ENCODE measurements at places on chromosomes 11 and 22. TPM values are rescaled to one million over a fixed set of nuclear protein-coding genes. Genes with fewer than 3 reads are reported as not detected.

CHRDL2 gene
- polyA plus RNA-seq: 0.56 TPM

OR8D4 gene
- not detected for polyA plus RNA-seq

CARD10 gene
- polyA plus RNA-seq: 13.4 TPM

NTM gene
- polyA plus RNA-seq: 16.3 TPM

TST gene
- 22.6 TPM for polyA plus RNA-seq

APOA4 gene
- not detected for polyA plus RNA-seq

GTPBP1 gene
- 47.6 TPM for polyA plus RNA-seq

IGLL5 gene
- polyA plus RNA-seq: 0.23 TPM

GLYATL2 gene
- polyA plus RNA-seq: 2.1 TPM

TUB gene
- polyA plus RNA-seq: 27.0 TPM

SLC36A4 gene
- polyA plus RNA-seq: 19.4 TPM

Data from left lung (tissue), 14 donors.